ENCODE measurements at places on chromosomes 1 and 21. TPM values are rescaled to one million over a fixed set of nuclear protein-coding genes. Genes with fewer than 3 reads are reported as not detected.

- no peak for DNase-seq
Measured at GRCh38 chr1:154867841-154868605, 2.1 kb downstream of the KCNN3 start.

DNA sequence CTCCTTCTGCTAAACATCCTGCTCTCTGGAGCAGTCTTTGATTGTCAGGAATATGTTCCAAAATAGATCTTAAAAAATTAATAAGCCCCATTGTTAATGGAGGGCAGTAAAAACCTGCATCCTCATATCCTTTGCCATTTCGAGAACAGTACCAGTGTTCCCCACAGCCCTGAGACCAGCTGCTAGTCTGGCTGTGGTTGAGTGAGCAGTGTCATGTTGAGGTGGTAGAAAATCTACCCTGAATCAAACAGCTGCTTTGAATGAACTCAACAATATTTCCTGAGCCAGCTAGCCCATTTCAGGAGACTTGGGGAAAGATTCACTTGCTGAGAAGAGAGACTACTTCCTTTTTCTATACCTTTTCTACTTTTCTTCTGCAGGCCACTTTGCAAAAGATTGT is 24.4 kb downstream of the FABP3 start:
- DNase-seq, result no peak

GRCh38 chr1:210310562-210311153 is 18.0 kb upstream of the HHAT start:
- DNase-seq, result no peak

GRCh38 chr1:231385416-231385748 is 36.7 kb downstream of the EGLN1 start:
- no peak for DNase-seq

- DNase-seq, result no peak
Measured at GRCh38 chr21:45942755-45943629, 38.6 kb upstream of the COL6A1 start.

GRCh38 chr1:173038875-173039554 is 11.7 kb downstream of the TNFSF18 start:
- no peak for DNase-seq

- DNase-seq, result no peak
Measured at GRCh38 chr1:46087891-46088290, 44.5 kb downstream of the PIK3R3 start.

DNA sequence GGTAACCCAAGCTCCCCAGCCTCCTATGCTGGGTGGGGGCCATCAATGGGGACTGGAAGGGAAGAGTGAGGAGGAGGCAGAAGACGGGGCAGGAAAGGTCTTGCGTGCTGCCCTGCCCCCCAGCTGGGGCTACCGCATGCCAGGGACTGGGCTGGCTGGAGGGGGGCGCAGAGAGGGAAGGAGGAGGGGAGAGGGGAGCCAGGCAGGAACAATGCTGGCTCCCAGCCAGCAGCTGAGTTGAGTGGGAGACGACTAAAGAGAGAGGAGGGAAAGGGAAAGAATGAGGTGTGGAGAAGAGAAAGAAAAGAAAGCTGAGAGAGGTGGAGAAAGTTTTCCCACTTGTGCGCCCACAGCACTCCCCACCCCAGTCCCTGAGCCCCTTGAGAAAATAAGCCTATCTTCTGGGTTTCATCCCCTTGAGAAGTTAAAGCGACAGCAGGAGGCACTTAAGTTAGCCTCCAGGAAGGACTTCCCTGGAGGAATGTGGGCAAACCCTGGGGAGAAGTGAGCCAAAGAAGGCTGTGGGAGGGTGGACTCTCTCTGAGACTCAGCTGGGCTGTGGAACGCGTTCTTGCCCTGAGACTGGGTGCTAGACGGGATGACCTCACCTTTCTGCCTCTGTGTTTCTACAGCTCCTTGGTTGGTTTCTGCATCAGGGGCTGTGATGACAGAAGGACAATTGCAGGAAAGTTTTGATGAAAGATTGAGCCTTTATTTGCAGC is 12.9 kb upstream of the NES start:
- no peak for DNase-seq

CNST gene
- total RNA-seq, result 14.2 TPM

COL6A2 gene
- 1.2 TPM for total RNA-seq
